Stimulated activated CD4-positive, alpha-beta T cell treated with anti-CD3 and anti-CD28 coated beads, Interleukin-1b, Interleukin-23, amount 100 ng/mL, for 1 hour (primary cell): ENCODE measurements at places on chromosomes 5 and 9.

- no peak for DNase-seq
Measured at GRCh38 chr9:134891053-134891452, 10.4 kb downstream of the FCN2 start.

DNA sequence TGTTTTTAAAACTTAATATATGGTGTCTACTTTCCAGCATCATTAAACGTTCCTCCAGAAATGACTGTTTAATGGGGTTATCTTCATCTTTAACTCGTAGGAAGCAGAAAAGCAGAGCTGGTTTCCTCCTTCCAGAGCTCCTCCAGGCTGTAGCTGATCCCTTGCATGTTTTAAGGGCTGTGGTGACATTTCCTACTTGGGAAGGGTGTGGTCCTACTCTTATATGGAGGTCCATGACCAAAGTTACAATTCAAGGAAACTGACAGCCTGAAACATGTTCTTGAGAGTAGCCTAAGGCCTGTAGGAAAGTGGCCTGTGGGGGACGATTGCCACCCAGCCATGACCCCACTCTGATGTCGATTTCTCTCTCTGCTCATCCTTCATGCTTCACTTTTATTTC is 297.1 kb downstream of the GADD45G start:
- no peak for DNase-seq

GRCh38 chr9:3419893-3420292 is 105.9 kb downstream of the RFX3 start:
- no peak for DNase-seq

GRCh38 chr5:131064669-131065371 is 100.2 kb downstream of the HINT1 start:
- DNase-seq = no peak

DNA sequence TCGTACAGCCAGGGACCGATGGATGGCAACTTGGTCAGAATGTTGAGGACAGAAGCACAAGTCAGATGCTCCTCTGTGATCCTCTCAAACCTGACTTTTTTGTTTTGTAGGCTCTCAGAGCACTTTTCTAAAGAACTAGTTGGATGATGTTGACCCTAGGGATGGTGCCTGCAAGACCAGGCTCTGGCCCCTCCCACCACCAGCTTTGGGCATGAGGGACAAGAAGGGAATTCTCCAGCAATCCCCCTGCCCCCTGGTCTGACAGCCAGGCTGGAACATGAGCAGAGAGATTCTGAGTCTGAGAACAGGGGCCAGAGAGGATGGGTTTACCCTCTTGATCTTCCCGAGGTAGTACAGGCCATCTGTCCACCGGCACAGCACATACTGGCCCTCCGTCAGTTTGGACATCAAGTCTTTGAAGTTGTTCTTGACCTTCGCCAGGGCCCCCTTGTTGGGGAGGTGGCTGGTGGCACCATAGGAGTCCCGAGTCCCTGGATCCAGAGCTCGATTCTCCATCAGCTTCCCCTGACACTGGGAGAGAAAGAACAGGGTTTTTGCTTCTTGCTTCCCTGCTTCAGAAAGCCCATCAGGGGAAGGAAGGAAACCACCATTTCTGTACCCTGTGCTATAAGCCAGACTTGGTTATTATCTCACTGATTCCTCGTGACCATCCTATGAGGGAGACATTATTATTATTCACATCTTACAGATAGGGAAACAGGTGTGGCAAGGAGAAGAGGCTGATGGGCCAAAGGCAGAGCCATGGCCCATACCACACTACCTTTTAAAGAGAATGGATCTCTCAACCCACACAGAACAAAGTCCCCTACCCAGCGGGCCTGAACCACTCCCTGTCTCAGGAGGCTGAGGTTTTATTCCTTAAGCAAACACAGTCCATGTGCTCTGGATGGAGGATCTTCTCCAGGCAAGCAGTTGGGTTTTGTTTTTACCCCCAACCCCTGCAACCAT is 2.5 kb downstream of the PHF19 start:
- no peak for DNase-seq

GRCh38 chr5:120463991-120464626 is at the start of gene PRR16:
TSS of gene PRR16 (plus strand) at chr5:120464300.
- DNase-seq = no peak
